ENCODE measurements at places on chromosomes 3 and 15.

GRCh38 chr3:30193625-30194044 is 412.8 kb upstream of the TGFBR2 start:
- no peak for DNase-seq

- DNase-seq = no peak
These were observed 19.0 kb downstream of the LARP6 start for GRCh38 chr15:70834999-70835398.

DNA sequence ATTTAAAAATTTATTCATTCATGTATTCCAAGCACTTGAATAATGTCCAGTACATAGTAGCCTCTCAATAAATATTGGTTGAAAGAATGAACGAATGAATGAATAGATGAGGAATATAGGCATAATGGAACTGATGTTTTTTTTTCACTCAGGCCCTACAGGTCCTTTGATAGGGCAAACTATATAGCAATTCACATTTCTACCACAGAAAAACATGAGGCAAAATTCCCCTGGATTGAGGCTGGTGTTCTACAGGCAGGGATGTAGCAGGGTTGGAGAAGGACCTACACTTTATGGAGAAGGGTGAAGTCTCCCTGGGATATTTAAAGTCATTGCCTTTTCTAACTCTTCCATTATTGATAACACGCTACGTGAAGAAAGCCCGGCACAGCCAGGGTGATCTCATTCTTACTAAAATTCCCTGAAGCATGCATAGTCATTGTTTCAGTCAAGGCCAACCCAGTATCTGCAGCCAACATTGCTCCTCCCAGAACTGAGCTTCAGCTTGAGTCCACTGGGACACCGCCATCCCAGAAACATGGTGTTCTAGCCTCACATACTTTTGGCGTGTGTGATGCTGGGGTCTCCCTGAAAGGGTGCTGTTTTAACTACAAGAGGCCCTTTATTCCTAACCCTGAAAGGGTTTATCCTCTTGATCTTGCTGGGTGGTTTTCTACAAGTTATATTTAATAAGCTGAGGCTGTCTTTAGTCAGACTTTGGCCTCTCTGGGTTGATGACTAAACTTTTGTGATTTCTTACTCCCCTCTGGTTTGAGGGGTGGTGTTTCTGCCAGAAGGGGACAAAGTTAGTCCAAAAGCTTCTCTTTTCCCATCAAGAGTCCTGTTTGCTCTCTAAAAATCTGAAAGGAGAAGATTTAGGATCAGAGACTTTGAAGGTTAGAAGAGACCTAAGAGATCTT is 25.9 kb upstream of the FBN1 start:
- no peak for DNase-seq

- DNase-seq = no peak
These were observed 10.6 kb upstream of the OXSR1 start for GRCh38 chr3:38154625-38155255.

- no peak for DNase-seq
These were observed 22.9 kb upstream of the HRH1 start for GRCh38 chr3:11131371-11131770.

DNA sequence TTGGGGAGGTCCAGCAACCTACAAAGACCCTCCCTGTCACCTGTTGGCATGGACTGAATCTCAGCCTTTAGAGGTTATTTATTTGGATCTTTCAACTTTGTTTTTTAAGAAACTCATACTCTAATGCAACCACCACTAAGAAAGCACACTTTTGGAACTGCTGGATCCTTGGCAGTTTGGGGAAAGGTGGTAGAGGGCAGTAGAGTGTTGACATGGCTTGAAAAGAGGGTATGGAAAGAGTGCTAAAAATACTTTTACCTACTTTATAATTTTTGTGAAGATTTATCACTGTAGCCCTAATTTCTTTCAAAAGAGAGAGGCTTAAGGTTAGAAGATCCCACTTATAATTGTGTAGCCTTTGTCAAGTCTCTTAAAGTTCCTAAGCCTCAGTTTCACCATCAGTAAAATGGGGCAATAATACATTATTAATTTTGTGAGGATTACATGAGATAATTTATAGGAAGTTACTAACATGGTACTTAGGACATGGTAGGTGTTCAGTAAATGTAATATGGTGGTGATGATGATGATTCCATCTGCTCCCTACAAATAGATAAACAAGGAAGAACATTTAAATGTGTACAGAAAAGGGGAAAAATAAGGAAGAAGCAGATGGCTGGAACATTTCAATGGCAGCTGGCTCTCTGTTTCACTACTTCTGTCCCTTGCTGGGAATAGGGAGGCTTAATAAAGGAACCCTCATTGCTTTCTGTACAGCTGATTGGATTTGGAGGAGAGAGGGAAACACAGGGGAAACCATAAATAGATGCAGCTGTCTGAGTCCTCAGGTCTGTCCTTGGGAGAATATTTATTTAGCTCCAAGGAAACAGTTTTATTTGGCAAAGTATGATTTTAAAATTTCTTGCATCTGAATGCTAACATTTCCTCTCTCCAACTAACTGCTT is 208.4 kb upstream of the ADAMTS9 start:
- DNase-seq = peak; percentile 46

- no peak for DNase-seq
These were observed 62.7 kb upstream of the NR2C2 start for GRCh38 chr3:14884665-14885064.

DNA sequence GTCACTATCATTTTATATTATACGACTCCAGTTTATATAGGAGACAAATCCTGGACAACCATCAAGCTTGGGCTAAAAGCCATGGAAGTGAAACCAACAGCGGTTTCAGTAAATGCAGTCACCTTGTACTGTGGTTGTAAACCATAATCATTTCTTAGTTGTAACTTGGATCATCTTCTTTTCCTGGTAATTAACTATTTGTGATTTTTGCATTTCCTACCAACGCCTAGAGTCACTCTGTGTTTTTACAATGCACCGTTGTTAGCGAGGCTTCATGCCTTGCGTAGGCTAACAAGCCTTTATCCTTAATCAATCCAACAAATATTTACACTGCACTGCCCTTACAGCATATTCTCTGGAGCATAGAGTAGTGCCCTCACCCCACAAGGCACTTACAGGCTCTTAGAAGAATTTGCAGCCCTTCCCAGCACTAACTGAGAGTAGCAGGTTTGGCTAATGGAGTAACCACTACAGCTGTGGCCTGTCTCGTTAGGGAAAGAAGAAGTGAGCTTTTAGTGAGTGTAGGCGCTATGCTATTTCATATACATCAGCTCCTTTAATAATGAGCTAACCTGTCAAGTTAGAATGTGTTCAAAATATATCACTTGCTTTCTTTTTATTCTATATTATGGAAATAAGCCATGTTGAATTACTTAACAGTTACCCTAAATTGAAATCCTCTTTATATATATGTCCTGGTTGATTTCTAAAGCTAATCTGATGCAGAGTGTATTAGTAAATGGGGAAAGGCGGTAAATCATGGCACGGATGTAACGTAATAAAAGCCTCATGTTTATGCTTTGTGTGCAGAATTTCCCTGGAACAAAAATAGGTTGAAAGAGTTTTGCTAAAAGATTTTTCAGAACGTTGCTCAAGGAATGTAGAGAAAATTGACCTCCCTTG is 62.8 kb downstream of the ABHD2 start:
- peak; percentile 17 for DNase-seq

DNA sequence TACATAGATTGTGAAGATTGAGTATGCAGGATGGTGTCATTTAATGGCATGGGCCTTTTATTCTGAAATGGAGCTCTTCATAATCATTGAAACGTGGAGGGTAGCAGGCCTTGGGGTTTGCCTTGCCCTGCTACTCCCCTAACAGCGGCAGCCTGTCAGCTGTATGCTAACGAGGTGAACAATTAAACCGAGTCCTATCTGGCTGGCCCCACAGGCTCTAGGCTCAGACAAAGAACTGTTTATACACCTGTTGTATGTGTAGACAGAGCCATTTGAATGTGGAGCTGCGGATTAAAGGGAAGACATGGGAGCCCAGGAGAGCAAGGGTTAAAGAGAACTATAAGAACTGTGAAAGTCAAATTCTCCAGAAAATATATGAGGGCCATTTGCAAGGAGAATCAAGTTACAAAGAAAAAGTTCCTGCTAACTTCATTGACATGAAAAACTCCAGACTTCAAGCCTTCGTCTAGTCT is 116.7 kb upstream of the CGNL1 start:
- no peak for DNase-seq

DNA sequence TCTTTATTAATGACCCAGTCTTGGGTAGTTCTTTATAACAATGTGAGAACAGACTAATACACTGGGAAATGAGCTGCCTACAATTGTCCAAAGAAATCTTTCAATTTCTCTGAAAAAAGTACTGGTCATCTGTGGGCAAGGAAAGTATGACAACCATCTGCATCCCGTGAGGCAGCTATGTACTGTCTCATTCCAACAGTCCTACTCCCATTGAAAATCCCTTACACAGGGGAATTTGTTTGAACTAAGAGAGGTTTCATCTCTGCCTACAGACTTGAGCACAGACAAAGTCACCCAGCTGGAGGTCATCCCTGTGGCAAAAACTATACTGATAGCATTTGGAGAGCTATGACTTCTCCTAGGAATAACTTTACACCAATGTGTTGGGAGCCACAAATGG is 27.1 kb downstream of the SHC4 start:
- no peak for DNase-seq

DNA sequence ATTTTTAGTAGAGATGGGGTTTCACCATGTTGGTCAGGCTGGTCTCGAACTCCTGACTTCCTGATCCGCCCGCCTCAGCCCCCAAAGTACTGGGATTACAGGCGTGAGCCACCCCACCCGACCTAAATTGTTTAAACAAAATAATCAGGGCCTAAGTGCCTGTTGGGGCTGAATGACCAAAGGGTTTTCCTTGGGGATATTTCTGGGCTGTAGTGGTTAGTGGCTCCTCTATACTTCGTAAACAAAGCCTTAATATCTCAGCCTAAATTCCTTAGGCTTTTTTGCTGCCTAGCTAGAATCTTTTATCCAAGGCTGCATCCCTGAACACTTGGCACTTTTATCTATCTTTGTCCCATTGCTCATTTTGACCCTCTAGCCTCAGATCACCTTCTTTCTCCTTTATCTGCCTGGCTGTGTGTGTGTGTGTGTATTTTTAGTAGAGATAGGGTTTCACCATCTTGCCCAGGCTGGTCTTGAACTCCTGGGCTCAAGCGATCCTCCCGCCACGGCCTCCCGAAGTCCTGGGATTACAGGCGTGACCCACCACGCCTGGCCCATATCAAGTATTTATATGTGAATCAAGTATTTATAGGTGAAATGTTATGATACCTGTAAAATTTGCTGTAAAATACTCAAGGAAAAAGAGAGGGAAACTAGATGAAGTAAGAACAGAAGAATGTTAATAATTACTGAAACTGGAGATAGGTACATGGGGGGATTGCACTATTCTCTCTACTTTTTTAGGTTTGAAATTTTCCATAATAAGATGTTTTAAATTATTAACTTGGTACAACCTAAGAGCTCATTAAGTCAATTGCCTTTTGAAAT is 1.8 kb downstream of the NUSAP1 start:
- no peak for DNase-seq

- no peak for DNase-seq
These were observed 6.0 kb upstream of the VILL start for GRCh38 chr3:37984596-37984995.

GRCh38 chr3:137148917-137149316 is 191.1 kb downstream of the IL20RB start:
- no peak for DNase-seq

- no peak for DNase-seq
These were observed 123.1 kb downstream of the OPA1 start for GRCh38 chr3:193716150-193716549.

Data from NCI-H524 (cell line).